T-cell (primary cell): ENCODE measurements at places on chromosomes 3 and 15.

GRCh38 chr3:177220136-177220974 is 23.1 kb upstream of the TBL1XR1 start:
- DNase-seq: no peak

- no peak for DNase-seq
These were observed 42.3 kb upstream of the RAB6B start for GRCh38 chr3:133937756-133938601.

DNA sequence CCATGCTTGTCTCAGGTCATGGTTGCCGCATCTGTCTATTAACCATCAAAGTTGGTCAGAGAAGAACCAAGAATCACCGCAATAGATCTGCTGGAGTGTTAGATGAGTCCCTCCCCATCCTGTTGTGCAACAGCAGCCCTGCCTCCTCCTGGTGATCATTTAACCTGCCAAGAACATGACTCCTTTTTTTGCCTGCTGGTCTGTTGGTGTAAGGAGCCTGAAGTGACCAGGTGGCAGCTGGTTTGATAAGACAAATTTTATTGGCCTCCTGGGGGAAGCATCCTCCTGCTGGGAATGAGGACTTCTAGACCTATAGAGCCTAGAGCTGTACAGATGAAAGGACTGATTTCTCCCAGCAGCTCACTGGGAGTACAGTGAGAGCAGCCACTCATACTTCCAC is 43.5 kb upstream of the RAF1 start:
- DNase-seq: no peak

GRCh38 chr3:49410066-49410845 is 1.5 kb downstream of the RHOA start:
- DNase-seq: no peak

- peak; percentile 3 for DNase-seq
These were observed 71.8 kb downstream of the SYNPR start for GRCh38 chr3:63349583-63350573.

DNA sequence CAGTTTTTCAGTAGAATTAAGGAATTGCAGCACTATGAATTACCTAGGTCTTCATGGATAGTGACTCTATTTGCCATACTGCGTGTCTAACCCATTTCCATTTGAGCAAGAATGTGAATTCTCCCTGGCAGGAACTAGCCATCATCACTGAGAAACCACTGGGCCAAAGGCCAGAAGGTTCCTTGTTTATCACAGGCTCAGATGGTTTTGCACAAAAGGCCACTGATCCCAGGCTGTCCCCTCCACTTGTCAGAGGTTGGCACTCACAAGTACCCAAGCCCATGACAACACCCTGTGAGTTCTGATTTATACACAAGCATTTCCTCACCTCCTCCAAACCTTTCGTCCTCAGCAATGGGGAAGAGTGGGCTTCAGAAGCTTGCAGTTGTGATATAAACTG is 131.8 kb downstream of the FOXB1 start:
- DNase-seq: no peak

DNA sequence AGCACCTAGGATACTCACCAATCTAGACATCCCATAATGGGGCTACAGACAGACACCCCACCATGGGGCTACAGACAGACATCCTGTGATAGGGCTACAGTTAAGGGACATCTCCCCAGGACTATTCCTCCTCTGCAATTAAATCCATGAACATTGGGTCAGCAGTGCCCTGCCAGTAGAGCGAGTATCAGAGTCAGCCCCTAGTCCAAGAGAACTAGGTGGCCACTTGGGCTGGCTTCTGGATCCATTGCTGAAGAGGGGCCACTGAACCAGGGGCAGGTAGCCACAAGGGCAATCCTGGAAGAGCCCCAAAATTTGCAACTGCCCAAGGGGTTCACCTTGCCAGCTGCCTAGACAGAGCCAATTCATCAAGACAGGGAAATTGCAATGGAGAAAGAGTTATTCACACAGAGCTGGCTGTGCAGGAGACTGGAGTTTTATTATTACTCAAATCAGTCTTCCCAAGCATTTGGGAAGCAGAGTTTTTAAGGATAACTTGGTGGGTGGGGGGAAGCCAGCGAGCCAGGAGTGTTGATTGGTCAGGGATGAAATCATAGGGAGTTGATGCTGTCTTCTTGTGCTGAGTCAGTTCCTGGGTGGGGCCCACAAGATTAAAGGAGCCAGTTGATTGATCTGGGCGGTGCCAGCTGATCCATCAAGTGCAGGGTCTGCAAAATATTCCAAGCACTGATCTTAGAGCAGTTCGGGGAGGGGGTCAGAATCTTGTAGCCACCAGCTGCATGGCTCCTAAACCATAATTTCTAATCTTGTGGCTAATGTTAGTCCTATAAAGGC is 170.2 kb upstream of the SMAD3 start:
- no peak for DNase-seq
